ENCODE measurements at places on chromosomes 3 and 15. TPM values are rescaled to one million over a fixed set of nuclear protein-coding genes. Genes with fewer than 3 reads are reported as not detected.

DNA sequence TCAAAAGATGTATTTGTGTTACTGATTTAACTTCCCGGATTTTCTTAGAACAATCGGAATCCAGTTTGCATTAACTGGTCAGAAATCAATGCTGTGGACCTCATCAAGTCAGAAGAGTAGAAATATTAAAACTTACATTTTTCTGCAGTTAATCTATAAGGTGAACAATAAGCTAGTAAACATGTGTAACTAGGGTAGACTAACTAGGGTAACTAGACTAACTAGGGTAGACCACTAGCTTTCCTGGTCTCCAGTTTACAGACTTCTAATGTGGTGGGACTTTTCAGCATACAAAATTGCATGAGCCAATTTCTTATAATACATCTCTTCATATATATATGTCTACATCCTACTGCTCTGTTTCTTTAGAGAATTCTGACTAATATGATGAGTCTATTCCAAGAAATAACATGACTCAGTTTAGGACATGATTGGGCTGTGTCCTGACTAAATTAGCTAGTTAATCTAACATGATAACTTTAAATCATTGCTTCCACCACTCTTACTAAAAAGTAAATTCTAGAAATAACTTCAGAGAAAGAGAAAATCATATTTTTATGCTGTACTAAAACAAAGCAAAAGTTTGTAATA, 5.3 kb downstream of the PLSCR2 start:
- DNase-seq: no peak

DNA sequence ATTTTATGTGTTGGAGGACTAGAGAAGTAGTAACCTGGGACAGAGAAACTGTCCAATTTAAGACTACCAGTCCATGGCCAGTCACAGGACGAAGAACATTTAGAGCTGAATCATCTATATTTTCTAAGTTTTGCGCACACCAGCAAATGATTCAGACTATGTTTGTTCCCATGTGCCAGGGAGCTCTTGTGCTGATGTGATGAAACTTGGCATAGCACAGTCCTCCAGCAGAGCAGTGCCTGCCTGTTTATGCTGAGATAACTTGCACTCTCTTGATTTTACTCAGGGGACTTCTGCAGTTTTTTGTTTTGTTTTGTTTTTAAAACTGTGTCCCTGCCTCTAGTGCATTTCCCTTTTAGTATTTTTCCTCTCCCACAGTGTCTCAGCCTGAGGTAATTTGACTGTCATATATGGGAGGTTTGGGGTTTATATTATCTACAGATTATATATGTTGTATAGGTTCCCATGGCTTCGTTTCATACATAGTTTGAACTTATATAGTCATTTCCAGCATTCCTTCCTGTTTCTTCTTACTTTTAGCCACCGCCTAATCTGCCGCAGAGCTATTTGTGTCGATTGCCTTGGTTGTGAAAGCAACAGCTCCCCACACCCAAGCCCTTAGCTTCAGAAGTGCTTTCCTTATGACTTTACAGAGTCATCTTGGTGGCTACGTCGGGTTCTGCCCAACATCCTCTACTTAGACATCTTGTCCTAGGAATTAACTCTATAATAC, 45.5 kb downstream of the PPM1L start:
- DNase-seq: no peak

The TM4SF18 gene
- polyA plus RNA-seq: 8.7 TPM

GRCh38 chr3:53749448-53749847, 96.8 kb downstream of the CHDH start:
- no peak for DNase-seq

The SPINK8 gene
- polyA plus RNA-seq: not detected

The ZNF860 gene
- polyA plus RNA-seq: 8.1 TPM

The ATP13A5 gene
- polyA plus RNA-seq: 0.70 TPM

The ATP8B4 gene
- 1.7 TPM for polyA plus RNA-seq

DNA sequence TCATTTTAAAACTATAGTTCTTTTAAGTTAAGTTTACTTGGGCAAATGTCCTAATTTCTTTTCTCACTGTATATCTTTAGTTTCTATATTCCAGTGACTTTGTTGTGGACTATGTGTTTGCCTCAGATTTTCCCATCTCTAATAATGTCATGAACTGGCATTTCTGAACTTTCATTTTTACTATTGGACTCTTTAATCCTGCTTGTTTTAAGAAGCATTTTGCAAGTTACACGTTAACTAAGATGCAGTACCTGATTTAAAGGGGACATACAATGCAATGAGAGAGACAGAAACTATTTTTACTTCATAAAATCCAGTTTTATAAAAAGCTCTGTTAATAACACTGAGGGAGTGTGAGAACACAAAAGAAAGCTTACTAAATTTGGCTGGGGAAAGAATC, 58.6 kb upstream of the PHLDB2 start:
- no peak for DNase-seq

DNA sequence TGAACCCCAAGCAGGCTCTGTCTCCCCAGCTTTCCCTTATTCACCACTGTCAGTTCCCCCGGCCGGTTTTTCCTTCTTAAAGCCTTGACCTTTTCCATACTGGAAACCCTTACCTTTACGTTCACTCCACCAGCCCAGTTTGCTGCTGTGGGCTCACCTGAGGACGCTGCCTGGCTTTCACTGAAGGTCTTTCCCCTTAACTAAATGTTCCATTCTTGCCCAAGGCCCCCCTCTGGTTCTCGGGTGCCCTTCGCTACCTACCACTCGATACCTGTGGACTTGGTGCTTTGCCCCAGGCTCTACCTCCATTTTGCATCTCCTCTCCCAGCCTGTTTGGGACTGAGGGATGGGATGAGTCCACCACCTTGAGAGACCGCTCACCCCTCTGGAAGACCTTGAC, 851 bp downstream of the AP2M1 start:
- DNase-seq: no peak

GRCh38 chr15:76470691-76471090, 134.1 kb downstream of the ISL2 start:
- no peak for DNase-seq

The CATSPER2 gene
- 8.9 TPM for polyA plus RNA-seq

All from right lung (tissue), 10 donors.